ENCODE measurements at places on chromosomes 3 and 15.

DNA sequence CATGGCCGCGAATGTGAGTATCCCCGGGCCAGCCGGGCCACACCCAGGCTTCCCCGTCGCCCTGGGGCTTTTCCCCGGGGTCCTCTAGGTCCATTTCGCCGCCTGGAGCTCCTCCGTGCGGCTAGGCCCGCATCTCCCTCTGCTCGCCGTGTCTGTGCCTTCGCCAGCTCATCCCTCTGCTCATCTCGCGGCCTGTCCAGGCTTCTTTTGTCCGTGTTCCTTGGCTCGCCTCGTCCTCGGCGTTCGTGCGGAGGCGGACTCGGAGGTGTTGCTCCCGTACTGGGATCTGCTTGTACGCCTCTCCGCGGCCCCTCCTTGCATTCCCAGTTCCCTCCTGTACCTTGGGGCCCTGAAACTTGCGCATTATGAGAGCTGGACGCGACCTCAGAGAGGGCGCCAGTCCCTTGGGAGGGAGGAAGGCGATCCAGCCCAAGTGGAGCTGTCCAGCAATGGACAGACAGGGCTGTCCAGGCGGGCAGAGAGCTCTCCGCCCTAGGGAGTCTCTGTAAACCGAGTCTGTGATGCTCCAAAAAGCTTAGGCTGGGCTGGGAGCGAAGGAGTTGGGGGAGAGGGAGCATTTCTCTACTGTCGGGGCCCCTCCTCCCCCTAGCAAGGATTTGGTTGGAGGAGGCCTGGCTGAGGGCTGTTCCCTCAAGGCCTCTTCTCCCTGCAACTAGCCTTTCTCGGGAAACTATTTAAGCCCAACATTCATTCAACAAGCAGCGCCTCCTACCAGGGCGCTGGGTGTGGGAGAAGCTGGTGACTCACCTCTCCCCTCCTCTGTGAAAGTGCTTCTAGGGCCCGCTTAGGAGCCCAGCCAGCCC, 553 bp downstream of the TMEM43 start:
- peak; percentile 21 for DNase-seq

DNA sequence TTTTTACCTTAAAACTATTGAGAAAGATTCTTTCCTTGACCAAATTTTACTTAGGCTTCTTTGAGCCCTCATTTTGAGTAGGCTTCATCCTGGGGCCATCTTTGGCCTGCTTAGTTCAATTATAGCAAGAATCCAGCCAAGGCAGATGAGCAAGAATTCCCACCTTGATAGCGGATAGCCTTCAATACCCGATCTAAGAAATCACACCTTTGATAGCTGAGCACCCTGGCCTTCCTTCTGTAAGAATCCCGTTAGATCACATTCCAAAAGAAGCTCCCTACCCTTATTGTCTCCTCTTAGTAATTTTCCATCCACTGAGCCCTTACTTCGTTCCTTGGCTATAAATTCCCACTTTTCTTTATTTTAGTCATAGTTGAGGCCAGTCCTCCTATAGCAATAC, 275.4 kb upstream of the ROBO1 start:
- no peak for DNase-seq

- no peak for DNase-seq
These were observed 27.2 kb upstream of the MUC20 start for GRCh38 chr3:195693428-195694216.

DNA sequence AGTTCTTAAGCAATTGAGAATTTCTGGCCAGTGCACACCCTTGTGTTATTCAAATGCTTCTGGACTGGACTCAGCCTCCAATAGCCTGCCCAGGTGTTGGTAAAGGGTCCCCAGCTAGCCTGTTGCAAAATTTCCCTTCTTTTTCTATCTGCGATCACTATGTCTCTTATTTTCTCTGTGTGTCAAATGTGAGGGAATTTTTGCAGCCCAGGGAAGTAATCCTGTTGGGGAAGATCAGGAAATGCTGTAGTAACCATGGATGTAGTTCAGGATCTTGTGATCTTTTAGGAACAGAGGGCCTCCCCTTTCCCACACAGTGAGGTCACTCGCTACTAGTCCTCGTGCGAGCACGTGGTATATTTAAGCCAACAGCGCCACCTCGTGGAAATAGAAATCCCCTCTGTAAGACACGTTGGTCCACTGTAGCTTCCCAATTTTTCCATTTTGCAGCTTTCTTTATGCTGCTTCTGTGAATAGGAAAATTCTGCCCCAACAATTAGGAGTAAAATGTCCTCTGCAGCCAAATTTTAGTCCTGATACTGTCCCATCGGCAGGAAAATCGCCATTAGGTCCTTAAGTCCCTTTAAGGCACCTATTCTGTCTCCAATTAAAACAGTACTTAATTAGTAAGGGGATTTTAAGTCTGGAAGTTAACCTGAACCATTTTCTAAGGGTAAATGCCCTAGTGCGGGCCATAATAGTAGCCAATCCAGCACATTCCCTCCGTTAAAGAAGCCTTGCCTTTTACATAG, 4.0 kb upstream of the SMCO1 start:
- DNase-seq = peak; percentile 23

- DNase-seq = no peak
These were observed 13.3 kb upstream of the TM4SF1 start for GRCh38 chr3:149390772-149391212.

GRCh38 chr3:57110214-57110613, 49.8 kb downstream of the SPATA12 start:
- DNase-seq = no peak

- DNase-seq = no peak
These were observed 228.1 kb upstream of the AZI2 start for GRCh38 chr3:28576614-28577200.

- no peak for DNase-seq
These were observed 42.2 kb upstream of the RASGRF1 start for GRCh38 chr15:79132770-79133169.

DNA sequence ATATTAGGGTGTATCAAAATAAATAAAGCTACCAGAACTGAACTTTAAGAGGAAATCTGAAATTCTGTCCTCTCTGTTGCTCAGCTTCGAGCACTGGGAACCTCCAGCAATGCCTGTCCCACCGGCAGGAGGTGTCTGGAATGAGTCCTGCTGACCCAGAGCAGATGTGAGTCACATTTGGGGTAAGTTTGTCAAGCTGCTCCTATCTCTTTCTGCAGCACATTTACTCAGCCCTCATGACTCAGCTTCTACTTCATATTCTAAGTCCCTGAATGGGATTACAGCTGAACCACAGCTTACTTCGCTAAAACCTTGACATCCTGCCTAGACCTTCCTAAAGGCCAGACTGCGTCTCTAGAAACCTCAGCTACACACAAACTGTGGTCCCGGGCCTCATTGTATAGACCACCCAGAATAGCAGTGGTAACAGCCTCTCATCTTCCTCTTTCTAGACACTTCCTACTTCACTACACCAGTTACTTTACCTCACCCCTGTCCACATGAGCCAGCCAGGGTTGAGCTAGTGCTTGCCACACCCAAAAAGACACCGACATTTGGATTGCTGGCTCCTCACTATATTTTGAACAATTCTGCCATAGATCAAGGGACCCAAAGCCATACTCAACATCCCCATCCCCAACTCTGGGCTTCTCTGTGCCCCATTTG, 109.6 kb upstream of the TMCO5A start:
- DNase-seq = no peak

DNA sequence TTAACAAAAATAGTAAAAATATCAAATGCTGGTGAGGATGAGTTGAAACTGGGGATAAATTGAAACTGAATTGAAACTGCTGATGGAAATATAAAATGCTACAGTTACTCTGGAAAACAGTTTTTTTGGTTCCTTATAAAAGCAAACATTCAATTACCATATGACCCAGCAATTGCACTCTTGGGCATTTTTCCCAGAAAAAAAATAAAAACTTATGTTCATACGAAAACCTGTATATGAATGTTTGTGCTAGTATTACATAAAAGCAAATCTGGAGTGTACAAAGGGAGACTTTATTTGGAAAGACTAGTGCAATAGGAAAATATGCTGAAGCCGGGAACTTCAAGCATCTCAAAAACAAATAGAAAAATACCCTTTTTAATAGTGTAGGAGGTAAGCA, 857.9 kb upstream of the CADM2 start:
- DNase-seq = no peak

- DNase-seq = no peak
These were observed 172.2 kb upstream of the POU1F1 start for GRCh38 chr3:87448558-87448957.

DNA sequence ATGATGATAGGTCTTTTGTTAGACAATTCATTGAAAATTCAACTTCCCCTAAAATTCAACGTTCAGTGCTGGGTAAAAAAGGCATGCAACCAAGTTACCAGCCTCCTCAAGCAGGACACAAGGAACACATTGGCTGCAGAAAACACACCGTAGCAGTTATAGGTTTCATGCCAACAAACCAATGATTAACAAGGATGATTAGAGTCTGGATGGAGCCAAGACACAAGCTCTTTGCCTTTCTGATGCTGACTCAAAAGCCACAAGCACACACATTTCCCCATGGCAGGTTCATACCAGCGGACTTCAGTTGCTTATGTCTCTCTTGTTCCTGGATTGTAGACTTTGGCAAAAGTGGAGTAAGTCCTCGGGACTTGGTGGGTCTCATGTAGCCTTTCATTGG, 105.8 kb downstream of the DHX30 start:
- DNase-seq = no peak

DNA sequence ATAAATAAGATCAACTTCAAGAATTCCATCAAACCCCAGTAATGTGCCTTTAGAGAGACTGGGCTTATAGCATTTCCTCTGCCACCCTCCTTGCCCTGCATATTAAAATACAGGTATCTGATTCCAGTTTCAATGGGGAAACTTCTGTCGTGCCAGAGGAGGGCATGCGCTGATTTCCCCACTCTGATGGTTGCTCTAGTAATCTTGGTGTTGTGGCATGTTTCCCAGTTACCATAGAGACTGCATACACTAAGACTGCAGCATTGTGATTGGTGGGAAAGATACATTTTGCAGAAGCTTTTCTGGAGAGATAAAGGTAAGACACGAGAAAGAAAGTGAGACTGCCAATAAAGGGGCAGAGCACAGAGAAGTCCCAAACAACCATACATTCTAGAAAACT, 225.6 kb downstream of the TIGIT start:
- DNase-seq = no peak

- no peak for DNase-seq
These were observed 260.2 kb upstream of the HES1 start for GRCh38 chr3:193875601-193876321.

DNA sequence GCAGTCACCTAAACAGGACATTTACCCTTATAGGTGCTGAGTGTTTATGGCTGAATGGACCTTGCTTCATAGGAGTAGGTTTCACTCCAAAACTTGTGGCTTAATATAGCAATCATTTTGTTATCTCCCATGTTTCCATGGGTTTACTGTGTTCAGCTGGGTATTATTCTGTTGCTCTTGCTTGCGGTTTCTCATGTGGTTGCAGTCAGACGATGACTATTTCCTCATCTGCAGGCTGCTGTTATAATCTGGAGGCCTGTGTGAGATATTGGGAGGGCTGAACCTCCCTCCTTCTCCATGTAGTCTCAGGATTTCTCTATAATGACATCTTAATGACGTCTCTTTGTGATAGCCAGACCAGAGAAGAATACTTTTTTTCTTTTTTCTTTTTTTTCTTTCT, 98.1 kb downstream of the ZPLD1 start:
- no peak for DNase-seq

DNA sequence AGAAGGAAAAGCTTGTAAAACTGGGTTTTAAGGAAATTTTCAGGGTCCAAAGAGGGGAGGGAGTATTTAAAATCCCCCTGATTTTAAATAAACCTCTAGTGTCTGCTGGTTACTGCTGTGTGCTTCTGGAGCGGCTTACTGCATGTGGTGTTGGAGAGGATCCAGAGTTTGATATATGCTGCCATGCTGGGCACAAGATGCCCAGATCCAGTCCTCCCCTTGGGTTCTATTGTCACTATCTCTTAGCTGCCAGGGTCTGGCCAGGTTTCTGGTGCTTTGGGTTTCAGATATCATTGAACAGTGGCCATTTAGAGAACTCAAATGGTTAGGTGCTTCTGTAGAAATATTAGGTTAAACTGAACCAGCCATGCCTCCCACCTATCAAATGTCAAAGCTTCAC, 27.5 kb downstream of the MINAR1 start:
- DNase-seq = no peak

GRCh38 chr15:90184119-90184785, 16.9 kb upstream of the SEMA4B start:
- DNase-seq = no peak

DNA sequence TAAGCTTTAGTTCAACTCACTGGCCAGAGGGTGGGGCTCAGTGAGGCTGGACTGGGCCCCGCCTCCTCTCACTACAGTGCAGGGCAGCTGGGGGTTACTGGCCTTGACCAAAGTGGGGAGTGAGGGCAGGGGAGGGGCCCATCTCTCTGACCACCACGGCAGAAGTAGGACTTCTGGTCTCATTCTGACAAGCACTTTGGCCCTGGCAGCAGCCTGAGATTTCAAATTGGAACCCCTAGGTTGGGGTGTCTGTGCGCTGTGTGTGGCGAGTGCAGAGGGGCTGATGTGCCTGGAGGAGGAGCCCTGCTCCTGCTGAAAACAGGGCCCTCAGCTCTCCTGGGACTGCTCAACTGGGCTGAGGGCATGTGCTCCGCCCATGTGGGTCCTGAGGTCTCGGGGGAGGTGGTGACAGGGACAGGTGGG, 60.3 kb upstream of the RPL32 start:
- DNase-seq = no peak

- DNase-seq = no peak
These were observed 719.6 kb upstream of the NR2F2 start for GRCh38 chr15:95610945-95611344.

- no peak for DNase-seq
These were observed 5.8 kb upstream of the PLOD2 start for GRCh38 chr3:146166826-146167225.

- no peak for DNase-seq
These were observed 17.6 kb downstream of the ASB14 start for GRCh38 chr3:57274845-57275244.

- DNase-seq = no peak
These were observed 6.9 kb downstream of the HEXA start for GRCh38 chr15:72368899-72369298.

DNA sequence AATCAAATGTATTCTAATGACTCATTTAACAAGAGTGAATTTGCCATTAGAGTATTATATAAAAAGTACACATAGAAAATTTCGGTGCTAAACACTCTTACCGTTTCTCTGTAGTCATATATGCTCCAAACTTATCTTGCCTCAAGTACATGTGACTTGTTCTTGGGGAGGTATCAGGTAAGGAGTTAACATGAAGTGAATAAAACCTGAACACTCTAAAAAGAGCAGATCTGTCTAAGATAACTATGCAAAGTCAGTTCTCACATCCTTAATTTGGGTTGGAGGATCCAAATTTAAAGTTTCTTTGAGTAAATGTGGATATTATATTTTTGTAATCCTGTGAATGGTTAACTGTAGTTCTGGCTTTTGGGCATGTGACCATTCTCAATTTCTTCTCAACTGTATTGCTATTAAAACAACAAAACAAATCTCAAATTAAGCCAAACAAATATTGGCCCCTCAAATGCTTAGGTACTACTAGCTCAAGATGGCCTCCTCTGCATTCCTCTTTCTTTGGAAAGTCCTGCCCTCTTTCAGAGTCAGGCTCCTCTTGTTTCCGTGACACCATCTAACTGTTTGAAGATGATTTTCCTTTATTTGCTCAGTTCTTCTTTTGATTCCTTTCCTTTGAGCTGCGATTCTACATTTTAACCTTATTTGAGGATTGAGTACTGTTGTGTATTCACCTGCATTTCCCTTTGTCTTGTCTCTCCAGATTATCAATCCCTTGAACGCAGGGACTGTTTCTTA, 4.2 kb downstream of the EDEM1 start:
- no peak for DNase-seq

Data from activated CD4-positive, alpha-beta T cell treated with anti-CD3 and anti-CD28 coated beads, Interleukin-2, amount 50 U/mL, for 24 hours (primary cell).